ENCODE measurements at places on chromosomes 3 and 15.

GRCh38 chr3:113436809-113437208 lies 4.5 kb downstream of the CFAP44 start:
- DNase-seq, result no peak

GRCh38 chr15:71811752-71812735 lies 1.7 kb downstream of the NR2E3 start:
- DNase-seq, result no peak

- DNase-seq, result no peak
These were observed 132.9 kb downstream of the TPRG1 start for GRCh38 chr3:189304465-189305351.

- DNase-seq, result no peak
These were observed 229.2 kb downstream of the MFSD1 start for GRCh38 chr3:159030886-159031679.

- no peak for DNase-seq
These were observed 23.5 kb downstream of the DNAH1 start for GRCh38 chr3:52339612-52340011.

DNA sequence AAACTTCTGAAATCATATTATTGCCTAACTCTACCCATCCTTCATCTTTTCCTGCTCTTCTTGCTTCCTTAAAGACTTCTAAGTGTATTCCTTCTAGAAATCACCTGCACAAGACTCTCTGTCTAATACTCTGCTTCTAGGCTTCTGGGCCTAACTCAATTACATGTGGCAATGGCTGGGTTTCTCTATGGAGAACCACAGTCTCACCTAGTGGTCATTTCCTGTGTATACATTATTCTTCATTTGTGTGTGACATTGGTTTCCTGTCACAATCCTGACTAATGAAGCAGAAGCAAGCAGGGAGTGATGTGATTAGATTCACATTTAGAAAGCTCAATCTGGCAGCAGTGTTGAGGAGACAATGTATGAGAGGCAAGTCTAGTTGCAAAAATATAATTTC lies 16.9 kb upstream of the CLDN1 start:
- no peak for DNase-seq

GRCh38 chr3:36393563-36393962 lies 13.3 kb downstream of the STAC start:
- DNase-seq, result no peak

DNA sequence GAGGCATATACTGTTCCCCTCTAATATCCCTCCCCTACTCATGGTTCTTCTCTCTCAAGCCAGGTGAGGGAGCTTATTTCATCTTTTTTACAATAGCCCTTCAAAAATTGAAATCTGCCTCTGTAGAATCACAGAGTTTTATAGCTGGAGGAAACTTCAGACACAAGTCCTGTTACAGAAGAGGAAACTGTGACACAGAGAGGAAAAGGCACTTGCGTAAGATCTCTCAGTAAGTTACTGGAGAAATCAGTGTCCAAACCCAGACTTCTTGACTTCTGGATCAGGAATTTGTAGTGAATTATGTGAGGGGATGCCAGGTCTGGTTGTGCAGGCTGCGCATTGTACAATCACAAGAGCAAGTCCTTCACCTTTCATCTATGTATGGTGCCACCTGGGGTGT lies 4.6 kb downstream of the FGD5 start:
- DNase-seq, result no peak

GRCh38 chr3:106860182-106860581 lies 517.1 kb upstream of the CCDC54 start:
- no peak for DNase-seq

GRCh38 chr3:73086071-73086494 lies 24.6 kb downstream of the EBLN2 start:
- DNase-seq, result no peak

- DNase-seq, result no peak
These were observed 45.2 kb downstream of the RPN1 start for GRCh38 chr3:128605091-128606046.

DNA sequence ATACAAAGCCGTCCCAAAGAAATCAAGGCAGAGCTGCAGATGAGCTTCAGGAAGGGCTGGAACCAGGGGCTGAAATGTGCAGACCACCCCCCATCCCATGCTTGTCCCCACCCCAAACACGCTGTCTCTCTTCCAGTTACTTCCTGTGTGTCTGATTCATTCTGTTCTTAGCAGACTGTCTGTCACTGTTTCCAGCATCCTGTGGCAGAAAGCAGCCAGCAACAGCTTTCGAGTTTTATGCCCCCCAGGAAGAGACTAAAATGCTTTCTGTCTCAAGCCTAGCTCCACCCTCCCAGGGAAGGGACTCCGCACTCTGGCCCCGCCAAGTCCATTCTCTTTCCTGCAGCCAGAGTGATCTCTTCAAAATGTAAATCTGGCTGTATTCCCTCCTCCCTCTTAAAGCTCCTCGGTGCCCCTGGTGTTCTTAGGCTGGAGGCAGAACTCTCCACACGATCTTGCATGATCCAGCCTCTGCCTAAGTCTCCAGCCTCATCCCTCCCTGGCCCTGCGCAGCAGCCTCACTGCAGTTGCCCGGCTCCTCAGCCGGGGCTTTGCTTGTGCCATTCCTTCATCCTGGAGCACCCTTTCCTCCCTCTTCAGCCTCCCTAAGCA lies 41.5 kb downstream of the HRH1 start:
- no peak for DNase-seq

GRCh38 chr3:173826901-173827609 lies 429.5 kb downstream of the NLGN1 start:
- no peak for DNase-seq

GRCh38 chr15:57654153-57654852 lies 52.2 kb upstream of the POLR2M start:
- DNase-seq, result no peak

- no peak for DNase-seq
These were observed 37.7 kb downstream of the PRKCI start for GRCh38 chr3:170259907-170260306.

GRCh38 chr3:117003501-117003900 lies 293.9 kb downstream of the TUSC7 start:
- DNase-seq, result no peak

- no peak for DNase-seq
These were observed 42.7 kb upstream of the PRICKLE2 start for GRCh38 chr3:64267721-64268604.

DNA sequence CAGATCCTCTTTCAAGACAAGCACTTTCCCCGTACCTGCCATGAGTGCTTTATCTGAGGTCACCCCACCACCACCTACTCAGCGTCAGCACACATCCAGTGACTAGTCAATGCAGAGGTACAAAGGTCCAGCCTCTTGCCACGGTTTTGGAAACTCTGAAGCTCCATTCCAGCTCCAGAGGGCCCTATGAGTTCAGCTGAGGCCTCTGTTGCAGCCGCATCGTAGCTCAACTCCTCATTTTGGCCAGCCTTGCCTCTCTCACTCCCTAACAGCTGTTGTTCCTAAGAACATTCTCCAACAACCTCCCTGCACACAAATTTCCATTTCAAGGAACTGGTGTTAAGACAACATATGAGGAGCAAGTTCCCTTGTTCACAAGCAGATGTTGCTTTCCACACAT lies 405.1 kb upstream of the PROK2 start:
- no peak for DNase-seq

- DNase-seq, result no peak
These were observed 49.1 kb downstream of the TRANK1 start for GRCh38 chr3:36895496-36896409.

- no peak for DNase-seq
These were observed 47.5 kb upstream of the EIF3J start for GRCh38 chr15:44489464-44489863.

- no peak for DNase-seq
These were observed 399.4 kb downstream of the OCA2 start for GRCh38 chr15:27699699-27700098.

- no peak for DNase-seq
These were observed 119.4 kb downstream of the ADAMTS17 start for GRCh38 chr15:100222349-100222715.

DNA sequence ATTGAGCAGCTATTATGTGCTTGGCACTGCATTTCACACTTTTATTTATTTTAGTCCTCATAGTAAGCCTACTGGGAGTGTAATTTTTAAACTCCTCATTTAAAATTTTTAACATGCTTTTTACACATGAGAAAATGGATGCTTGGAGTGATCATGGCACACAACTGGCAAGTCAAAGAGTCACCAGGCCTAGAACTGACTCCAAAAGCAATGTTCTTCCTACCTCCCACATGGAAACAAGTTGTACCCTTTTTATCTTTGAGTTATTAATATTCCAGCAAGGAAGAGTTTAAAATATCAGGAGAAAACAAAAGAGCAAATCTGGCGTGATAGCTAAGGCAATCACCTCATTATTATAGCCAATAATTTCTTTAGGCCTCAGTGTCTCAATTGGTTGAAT lies 100.6 kb downstream of the MEIS2 start:
- DNase-seq, result no peak
